NCI-H1092 (cell line): ENCODE measurements at places on chromosomes 2 and 18.

GRCh38 chr2:75381032-75381431 lies 179.7 kb downstream of the EVA1A start:
- no peak for DNase-seq

DNA sequence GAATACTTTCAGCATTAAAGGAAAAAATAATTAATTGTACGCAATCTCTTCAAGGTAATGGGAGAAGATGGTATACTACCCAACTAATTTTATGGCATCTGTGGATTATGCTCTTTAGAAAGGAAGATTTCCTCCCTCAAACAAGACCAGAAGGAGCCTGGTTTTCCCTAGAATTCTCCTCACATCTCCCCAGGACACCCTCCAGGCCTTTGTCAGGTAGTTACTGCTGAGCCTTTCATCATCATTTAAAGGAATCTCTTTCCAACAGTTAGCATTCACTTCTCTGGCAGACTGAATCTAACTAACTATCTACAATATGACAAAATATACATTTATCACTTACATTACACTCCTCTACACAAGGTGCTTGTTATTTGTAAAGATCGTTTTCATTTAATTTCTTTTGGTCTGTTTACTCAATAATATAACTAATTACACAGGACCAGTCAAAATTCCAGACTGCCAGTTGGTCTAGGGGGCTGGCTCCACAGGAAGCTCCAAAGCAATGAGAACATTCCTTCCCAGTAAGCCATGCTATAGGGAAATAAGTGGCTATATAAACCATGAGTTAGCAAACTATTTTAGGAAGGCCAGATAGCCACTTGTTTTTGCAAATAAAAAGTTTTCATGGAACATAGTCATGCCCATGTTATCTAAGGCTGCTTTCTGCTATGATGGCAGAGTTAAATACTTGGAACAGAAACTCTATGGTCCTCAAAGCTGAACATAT lies 19.1 kb downstream of the ZNF24 start:
- DNase-seq, result no peak

DNA sequence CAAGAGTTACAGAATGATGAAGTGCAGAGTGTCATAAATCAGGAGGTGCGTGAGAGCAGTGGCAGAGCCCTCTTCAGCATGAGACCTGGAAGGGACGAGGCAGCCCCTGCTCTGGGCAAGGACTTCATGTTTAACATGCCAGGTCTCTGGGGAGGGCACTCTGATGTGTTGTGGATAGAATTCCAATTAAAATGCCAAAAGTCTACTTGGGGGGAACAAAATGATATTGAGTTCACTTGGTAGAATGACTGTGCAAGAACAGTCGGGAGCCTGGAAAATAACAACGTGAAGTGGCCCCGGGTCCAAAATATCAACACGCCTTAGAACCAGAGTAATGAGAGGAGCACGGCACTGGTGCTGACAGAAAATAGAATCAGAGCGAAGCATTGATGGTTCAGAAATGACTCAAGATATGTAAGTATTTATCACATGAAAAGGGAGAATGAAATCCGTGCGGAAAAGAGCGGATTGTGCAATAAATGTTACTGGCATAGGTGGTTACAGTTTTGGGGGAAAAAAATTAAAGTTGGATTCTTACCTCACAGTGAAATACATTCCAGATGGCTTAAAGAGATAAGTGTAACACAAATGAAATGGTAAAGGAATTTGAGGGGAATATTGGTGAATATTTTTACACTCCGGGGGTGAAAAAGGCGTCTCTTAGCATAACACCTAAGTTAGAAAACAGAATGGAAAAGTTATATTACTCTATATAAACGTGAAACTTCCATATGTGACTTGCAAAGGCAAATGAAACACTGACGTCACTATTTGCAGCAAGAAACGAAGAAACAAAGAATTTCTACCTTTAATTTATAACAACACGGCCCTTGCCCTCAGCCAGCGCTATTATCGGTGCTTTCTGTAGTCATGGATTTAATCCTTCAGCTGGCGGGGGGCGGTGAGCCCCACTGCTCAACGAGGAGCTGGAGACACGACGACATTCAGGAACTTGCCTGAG lies 159.4 kb upstream of the TWIST2 start:
- DNase-seq, result no peak

GRCh38 chr2:56715683-56716082 lies 531.9 kb downstream of the CCDC85A start:
- no peak for DNase-seq
